Substantia nigra (tissue), 51 donors: ENCODE measurements at places on chromosomes 6 and 20.

- DNase-seq: no peak
These were observed 292.1 kb downstream of the LAMA2 start for GRCh38 chr6:129175066-129175465.

GRCh38 chr6:33632558-33633039 is 11.5 kb downstream of the ITPR3 start:
- no peak for DNase-seq

GRCh38 chr6:106300944-106301343 is 24.6 kb downstream of the ATG5 start:
- DNase-seq: no peak

GRCh38 chr6:132614554-132614953 is 9.5 kb downstream of the TAAR2 start:
- no peak for DNase-seq

GRCh38 chr20:4018023-4018748 is 2.8 kb upstream of the RNF24 start:
- no peak for DNase-seq

GRCh38 chr20:21767739-21768223 is 62.3 kb downstream of the PAX1 start:
- no peak for DNase-seq

DNA sequence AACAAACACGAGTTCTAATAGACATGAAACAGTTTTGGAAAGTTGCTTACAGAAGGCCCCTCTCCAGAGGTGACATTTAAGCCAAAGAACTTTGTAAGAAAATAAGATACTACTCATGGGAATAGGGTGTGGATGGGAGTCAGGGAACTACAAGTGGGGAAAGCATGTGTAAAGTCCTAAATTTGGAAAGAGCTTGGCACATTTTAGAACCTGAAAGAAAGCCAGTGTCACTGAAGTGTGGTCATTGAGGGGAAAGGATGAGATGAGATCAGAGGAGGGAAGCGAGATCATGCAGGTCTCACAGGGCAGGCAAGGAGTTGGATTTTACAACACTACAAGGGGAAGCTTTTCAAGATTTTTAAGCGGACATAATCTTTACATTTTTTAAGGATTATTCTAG is 38.0 kb downstream of the VGLL2 start:
- no peak for DNase-seq

GRCh38 chr6:12717356-12717755 is 789 bp downstream of the PHACTR1 start:
- DNase-seq: no peak

- DNase-seq: no peak
These were observed 26.2 kb downstream of the VSTM2L start for GRCh38 chr20:37928996-37929682.

- no peak for DNase-seq
These were observed 350.0 kb upstream of the IRAK1BP1 start for GRCh38 chr6:78517399-78517798.

GRCh38 chr6:593139-593906 is 63.6 kb downstream of the HUS1B start:
- DNase-seq: no peak

DNA sequence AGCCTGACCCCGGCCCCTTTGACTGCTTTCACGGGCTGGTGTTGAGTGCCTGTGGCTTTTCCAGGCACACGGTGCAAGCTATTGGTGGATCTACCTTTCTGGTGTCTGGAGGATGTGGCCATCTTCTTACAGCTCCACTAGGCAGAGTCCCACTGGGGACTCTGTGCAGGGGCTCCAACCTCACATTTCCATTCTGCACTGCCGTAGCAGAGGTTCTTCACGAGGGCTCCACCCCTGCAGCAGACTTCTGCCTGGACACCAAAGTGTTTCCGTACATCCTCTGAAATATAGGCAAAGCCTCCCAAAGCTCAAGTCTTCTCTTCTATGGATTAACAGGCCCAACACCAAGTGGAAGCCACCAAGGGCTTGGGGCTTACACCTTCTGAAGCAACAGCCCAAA is 691.5 kb upstream of the POU3F2 start:
- DNase-seq: no peak

- DNase-seq: no peak
These were observed 81.5 kb upstream of the ISM1 start for GRCh38 chr20:13139459-13140150.

- DNase-seq: no peak
These were observed 50.8 kb downstream of the GFOD1 start for GRCh38 chr6:13436399-13437217.

DNA sequence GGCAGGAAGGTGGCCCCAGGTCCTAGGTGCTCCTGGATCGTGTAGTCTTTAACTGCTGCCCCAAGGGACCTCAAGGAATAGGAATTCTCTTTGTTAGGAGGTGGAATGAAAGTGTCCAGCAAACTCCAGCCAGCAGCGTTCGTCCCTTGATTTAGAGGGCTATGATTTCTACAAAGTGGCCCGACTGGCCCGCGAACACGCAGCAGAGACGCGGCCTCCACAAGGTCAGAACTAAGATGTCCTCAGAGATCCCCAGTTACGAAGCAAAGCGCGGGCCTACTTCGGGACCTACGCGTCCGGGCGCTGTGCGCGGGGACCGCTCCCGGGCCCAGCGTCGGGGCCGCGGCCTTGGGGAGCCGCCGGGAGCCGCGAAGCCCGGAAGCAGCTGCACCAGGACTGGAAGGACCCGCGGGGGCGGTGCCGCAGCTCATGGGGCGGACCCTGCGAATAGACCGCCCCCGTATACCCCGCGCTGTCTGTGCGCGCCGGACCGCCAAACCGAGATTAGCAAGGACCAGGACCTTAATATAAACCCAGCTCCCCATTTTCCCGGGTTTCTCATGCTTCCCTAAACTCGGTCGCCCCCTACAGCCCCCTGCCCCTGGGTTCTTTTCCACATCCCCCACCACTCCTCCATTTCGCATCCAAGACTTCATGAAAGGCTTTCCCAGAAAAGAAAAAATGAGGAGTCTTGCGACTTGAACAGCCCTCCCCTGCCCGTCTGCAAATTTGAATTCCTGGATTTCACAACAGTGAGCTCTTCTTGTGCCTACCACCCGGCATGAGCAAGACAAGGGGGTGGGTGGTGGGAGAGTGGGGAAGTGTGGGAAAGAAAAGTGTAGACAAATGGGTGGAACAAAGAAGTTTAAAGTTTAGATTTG is at the start of gene C6orf47:
Gene C6orf47, minus strand, starts transcription at position 398 of the 881 bp plus-strand sequence. CDS start 831 bp downstream, outside the sequence.
- DNase-seq: peak; percentile 83

GRCh38 chr6:43070028-43070632 is 6.0 kb upstream of the PTK7 start:
- DNase-seq: no peak

GRCh38 chr6:54601600-54602300 is 244.8 kb upstream of the FAM83B start:
- DNase-seq: no peak
